ENCODE measurements at places on chromosomes 16 and 17.

DNA sequence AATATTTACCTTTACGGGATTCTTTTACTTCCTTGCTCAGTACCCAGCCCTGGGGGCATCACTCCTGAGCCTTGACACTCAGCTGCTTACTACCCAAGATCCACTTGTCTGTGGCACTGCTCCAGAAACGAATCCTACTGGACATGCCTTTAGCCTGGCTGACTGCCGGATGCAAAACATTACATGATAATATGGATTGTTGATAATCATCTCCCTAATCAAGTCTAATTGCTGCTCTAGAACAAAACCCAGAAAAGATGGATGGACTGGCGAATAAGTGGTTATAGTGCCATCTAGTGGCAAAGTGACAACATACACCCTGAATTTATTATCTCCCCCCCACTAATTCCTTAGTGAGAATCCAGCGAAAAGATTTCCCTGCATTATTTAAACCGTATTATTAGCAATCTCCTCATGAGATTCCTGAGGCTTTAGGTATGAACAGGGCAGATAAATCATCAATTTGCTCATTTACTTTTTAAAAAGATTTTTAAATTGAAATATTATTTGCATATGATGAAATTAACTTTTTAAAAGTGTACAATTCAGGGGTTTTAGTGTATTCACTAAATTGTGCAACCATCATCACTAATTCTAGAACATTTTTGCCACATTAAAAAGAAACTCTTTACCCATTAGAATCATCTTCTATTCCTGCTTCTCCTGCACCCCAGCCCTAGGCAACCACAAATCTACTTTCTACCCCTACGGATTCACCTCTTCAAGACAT lies 61.6 kb downstream of the RGS9 start:
- no peak for DNase-seq

GRCh38 chr16:26396511-26397235 lies 670.1 kb upstream of the C16orf82 start:
- no peak for DNase-seq

GRCh38 chr16:25158401-25158800 lies 46.9 kb downstream of the LCMT1 start:
- no peak for DNase-seq

- no peak for DNase-seq
Measured at GRCh38 chr17:81821603-81822311, 11.3 kb downstream of the MCRIP1 start.

- DNase-seq = no peak
Measured at GRCh38 chr17:78089576-78090281, 38.8 kb downstream of the TMC6 start.

DNA sequence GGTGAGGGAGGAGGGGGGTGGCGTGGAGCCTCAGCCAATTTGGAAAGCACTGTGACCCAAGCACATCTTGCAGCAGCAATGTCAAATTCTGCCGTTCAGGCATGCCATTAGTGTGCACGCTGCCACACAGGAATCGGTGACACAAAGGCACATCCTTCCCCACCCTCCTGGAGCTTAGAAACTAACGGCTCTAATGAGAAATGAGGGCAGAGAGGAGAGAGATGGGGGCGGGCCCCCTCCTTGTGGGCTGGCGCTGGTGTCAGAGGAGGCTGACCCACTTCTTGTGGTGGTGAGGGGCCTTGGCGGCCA lies 94.8 kb downstream of the RTN4RL1 start:
- no peak for DNase-seq

GRCh38 chr16:5502944-5503343 lies 405.3 kb upstream of the EEF2KMT start:
- DNase-seq = no peak

- DNase-seq = no peak
Measured at GRCh38 chr17:17719966-17720543, 38.8 kb downstream of the RAI1 start.
